Cortex of kidney (tissue), 1 donor: ENCODE measurements at places on chromosomes 1 and 21.

GRCh38 chr1:20183616-20184271 lies 2.2 kb upstream of the UBXN10 start:
- DNase-seq, result no peak

DNA sequence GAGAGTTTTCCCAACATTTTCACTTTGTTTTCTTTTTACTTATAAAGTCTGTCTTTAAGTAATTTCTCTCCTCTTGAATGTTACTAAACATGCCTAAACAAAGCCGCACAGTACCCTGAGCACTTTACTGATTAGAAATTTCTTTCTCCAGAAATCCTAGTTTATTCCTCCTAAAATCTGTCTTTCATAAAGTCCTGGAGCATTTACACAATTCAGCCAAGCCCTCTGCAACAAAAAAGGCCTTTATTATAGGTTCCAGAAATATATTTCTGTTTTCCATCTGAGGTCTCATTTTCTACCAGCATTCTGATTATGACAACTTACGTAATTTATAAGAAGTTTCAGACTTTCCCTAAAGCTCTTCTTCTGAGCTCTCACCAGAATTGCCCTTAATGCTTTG lies 549.5 kb upstream of the OLFM3 start:
- no peak for DNase-seq

DNA sequence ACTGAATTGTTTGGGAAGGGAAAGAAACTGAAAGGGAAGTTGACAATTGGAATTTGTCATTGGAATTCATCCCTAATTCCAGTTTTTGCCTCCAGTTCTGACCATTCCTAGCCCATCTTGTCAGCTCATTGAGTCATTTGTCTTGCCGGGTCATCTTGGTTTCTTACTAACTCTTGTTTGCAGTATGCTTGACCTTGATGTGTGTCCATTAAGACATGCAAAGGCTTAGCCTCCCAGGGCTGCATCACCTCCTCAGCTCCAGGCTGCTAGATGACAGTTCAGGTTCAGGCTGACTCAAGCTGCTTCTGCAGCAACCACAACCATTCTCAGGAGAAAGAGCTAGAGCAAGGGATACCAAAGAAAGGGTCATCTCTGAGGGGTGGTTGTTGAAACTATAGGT lies 151.3 kb upstream of the PTGFR start:
- no peak for DNase-seq

DNA sequence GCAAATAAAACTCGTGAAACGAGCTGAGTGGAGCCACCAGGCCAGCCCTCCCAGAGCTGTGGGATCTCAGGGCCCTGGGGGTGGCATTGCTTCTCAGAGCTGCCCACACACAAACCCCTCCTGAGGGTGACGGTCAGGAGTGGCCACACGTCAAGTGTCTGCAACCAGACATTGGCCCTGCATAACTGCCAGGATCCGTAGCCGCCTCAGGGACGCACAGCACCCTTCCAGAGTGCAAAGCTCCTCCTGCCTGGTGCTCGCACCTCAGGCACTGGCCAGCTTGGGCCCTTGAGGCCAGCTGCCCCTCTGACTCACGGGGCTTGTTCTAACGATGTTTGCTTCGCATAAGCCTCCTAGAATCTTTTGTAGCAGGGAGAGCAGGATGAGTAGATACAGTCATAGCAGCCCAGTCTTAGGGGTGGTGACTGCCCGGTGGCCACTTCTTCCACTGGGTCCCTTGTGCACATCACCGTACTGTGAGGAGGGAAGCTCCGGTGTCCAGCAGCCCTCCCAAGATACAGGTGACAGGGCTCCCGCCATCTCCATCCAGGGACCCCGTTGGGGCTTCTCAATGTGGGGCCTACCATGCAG lies 5.0 kb downstream of the WNT3A start:
- no peak for DNase-seq

GRCh38 chr1:112044745-112045144 lies 55.3 kb upstream of the KCND3 start:
- no peak for DNase-seq

DNA sequence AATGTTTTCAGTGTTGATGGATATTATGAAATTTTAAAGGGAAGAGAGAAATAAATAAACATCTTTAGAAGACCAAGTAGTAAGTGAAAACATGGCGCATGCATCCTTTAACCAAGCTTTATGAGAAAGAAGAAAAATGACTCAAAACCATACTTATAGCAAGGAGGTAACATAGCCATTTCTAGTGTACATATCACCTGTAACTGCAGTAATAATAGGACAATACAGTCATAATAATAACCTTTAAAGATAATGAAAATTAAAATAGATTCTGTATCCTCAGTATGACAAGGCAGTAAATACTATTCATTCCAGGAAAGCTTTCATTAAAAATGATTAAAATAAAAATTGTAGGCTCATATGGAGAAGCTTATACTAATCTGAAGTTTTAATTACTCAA lies 141.2 kb downstream of the COL24A1 start:
- DNase-seq, result no peak

DNA sequence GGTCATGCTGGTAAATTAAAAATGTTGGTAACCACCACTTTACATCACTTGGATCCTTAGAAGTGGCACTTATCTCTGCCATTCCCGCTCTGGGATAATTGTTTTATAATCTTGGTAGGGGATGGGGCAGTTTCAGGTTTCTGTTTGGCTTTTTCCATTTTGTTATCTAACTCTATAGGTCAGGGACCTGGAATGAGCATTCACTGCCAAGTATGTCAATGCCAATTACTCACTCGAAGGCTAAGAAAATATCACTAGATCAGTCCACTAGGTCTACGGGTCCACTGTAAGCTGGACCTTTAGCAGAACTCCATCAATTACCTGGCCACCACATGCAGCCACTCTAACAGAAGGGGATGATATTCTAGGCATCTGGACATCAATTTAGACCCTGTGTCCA lies 4.5 kb upstream of the DIP2A start:
- DNase-seq, result no peak

DNA sequence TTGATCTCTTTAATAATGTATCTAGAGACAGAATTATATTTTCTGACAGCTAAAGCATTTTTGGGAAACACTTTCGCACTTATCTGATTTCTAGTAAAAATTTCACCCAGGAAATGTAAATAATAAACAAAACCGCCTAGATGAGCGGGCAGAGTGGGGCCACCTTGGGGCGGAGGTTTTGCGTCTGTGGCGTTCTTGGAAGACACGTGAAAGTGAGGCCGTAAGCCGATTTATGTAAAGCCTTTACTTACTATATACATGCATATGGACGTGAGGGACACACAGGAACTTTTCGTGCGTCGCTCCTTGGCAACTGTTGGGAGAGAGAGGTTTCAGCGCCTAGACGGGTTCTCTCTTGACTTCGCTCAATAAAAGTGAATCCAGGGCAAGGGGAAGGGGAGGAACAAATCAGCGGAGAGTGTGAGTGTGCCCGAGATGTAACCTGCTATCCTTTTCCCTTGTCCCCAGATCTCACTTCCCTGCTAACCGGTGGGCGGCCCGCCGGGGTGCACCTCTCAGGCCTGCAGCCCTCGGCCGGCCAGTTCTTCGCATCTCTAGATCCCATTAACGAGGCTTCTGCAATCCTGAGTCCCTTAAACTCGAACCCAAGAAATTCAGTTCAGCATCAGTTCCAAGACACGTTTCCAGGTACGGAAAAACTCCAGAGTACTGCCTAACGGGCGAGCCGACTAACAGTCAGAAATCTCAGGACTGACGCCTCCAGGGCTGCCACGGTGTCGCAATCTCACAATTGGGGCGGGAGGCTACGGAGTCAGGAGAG lies 1.7 kb downstream of the HLX start:
- DNase-seq, result no peak

GRCh38 chr1:161287482-161288054 lies 22.2 kb downstream of the MPZ start:
- no peak for DNase-seq

DNA sequence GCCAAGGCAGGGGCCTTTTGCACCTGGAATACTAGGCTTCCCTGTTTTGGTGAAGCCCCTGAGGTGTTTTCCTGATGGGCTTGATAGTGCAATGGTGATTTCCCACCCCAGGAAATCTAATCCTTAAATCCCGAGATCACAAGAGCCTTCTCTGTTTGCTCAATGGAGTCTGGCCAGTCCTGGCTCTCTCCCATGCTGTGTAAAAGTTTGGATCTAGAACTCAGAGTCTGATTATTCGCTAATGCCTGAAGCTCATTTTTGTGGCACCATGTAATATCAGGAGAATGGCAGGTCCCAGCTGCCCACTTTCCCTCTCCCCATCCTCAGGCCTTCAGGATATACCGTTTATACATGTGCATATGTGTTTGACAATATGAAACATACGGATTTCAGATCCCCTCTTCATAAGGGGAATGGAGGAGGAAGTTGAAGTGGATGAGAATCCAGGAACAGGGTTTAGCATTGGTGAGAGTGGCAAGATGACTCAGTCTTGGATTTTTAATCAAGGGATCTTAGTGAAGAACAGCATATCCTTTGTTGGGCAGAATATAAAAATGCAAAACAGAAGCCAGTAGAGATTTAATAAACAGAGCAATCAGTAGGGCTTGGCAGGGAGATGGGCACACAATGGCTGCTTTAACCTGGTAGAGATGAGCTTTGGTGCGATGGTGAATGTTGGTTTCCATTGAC lies 62.1 kb downstream of the CLIC6 start:
- DNase-seq, result no peak

- DNase-seq, result no peak
These were observed 997 bp downstream of the ZNF362 start for GRCh38 chr1:33257207-33257771.

DNA sequence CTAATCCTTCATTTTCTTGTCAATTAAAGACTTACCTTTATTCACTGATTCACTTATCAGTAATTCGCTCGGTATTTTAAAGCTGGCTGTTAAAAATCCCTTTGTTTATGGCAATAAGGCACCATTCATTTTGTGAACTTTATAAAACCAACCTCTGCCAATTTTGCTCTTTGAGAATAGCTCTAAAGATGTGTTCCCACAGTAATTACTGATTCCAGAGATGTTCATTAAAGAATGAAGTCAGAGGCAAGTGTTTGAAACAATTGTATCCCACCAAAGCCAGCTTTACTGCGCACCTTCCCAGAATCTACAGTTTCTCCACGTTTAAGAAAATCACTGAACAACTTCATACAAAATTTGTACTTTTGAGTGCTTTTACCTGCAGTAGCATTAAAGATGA lies 424.5 kb downstream of the USP25 start:
- DNase-seq, result no peak

DNA sequence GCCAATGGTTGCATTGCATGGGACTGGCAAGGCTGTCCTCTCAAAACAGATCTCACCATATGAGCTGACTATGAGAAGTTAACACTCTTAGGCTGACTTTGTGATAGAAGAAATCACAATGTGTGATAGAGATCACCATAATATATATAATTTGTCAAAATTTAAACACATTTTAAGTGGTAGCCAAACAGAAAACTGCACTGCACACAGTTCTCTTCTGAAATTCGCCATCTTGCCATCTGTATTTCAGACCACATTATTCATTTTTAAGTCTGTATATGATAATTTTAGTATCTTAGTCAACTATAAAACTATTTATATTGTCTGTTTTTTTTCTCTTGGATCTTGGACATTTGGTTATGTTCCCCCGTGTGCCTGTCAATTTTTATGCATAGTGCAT lies 374.7 kb downstream of the AJAP1 start:
- no peak for DNase-seq

DNA sequence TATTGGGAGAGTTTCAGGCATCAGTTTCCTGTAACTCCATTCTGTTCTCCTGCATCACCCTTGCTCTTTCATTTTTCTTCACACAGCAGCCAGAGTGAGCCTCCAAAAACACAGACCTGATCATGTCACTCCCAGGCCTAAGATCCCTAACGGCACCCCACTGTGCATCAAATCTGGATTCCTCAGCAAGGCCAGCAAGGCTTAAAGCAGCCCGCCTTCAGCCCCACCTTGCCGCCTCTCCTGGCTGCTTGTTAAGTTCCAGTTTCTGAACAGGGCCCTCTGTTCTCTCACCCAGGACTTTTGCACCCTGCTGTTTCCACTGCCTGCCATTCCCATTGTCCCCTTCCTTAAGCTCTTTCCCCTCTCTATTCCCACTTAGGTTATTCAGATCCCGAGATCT lies 29.3 kb downstream of the C1orf116 start:
- DNase-seq, result no peak

- DNase-seq, result no peak
These were observed 28.2 kb downstream of the FAAH start for GRCh38 chr1:46422261-46422871.

GRCh38 chr21:16262091-16262490 lies 532.3 kb downstream of the USP25 start:
- no peak for DNase-seq

DNA sequence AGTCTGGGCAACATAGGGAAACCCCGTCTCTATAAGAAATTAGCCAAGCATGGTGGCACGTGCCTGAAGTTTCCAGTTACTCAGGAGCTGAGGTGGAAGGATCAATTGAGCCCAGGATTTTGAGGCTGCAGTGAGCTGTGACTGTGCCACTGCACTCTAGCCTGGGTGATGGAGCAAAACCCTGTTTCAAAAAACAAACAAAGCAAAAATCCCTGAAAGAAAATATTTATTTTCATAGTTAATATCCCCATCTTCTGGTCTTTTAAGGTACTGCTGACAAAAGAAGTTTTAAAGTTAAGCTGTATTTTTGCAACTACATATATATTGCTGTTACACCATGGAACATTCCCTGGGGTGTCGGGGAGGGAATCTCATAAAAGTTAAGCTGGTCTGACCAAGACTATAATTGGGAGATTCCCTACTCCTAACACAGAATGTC lies 26.0 kb downstream of the VAMP4 start:
- no peak for DNase-seq

GRCh38 chr1:31427322-31427721 lies 14.3 kb downstream of the SERINC2 start:
- no peak for DNase-seq

DNA sequence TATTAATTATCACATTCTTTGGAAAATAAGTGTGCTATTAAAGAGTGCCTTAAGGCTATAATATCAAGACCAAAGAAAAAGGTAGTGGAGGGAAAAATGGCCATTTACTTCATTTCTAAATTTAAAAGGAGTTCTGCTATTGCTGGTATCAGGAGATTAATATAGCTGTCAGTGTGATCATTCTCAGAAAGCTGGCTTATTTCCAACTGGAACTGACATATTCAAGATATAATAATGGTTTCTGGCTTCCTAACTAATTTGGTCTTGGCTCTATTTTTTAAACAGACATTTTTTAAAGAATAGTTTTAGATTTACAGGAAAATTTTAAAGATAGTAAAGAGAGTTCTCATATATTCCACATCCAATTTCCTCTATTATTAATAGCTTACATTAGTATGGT lies 42.0 kb downstream of the ZC3H11B start:
- no peak for DNase-seq

- no peak for DNase-seq
These were observed 80.7 kb downstream of the DNTTIP2 start for GRCh38 chr1:93798291-93798690.

GRCh38 chr1:183916574-183916973 lies 111.7 kb downstream of the RGL1 start:
- DNase-seq, result no peak

- no peak for DNase-seq
These were observed 167.9 kb upstream of the IRF2BP2 start for GRCh38 chr1:234777856-234778220.

DNA sequence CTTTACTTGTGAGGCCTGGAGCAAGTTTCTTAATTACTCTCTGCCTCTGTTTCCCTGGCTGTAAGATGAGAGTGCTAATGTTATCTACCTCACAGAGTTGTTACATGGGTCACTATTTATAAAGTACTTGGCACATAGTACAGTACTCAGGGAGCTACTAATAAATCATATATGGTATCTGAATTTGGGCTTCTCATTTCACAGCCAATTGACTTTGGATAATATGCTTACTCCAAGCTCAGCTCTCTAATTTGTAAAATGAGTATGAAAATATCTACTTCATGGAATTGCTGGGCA lies 108.5 kb upstream of the HOOK1 start:
- DNase-seq, result no peak
